ENCODE measurements at places on chromosomes 6 and 20.

- no peak for DNase-seq
These were observed 241.6 kb downstream of the BMP7 start for GRCh38 chr20:57024849-57025248.

- no peak for DNase-seq
These were observed 11.4 kb downstream of the TEAD3 start for GRCh38 chr6:35485402-35485877.

DNA sequence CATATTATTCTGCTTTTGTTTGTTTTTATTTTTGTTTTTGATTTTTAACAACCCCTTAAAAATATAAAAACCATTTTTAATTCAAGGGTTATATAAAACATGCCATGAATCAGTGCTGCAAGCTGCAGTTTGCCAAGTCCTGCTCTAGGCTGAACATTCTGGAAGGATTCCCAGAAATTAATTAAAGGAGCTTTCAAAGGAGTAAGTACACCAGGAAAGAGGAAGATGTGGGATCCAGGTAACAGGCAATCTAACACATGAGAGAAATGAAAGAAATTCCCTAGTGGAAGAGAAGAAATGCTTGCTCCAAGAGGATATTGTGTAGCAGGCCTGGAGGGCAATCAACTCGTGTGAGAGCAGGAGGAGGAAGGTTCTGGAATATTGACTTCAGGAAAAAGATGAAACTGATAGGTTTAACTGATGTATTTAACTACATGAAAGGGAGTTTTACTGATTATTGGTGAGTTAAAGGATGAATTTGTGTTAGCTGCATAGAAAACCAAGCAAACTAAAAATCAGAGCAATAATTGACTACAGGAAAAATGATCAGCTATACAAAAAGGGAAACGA is 146.0 kb upstream of the PHACTR1 start:
- no peak for DNase-seq

DNA sequence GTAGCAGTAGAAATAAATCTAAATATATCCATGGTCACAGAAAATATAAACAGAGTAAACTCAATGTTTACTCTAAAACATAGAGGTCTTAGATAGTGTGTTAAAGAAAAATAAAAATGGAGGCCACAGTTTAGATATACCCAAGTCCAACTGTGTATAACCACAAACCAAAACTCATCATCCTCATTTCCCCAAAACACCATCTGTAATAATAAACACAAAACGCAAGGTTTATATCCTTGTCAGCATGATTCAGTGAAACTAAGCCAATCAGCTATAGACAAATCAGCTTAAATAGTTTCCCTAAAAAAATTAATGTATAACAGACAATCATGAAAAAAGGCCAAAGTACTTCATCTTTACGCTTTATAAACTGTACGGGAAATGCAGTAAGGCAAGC is 2.7 kb upstream of the HACE1 start:
- no peak for DNase-seq

GRCh38 chr6:74598462-74599393 is 607.1 kb downstream of the COL12A1 start:
- DNase-seq, result peak; percentile 62

DNA sequence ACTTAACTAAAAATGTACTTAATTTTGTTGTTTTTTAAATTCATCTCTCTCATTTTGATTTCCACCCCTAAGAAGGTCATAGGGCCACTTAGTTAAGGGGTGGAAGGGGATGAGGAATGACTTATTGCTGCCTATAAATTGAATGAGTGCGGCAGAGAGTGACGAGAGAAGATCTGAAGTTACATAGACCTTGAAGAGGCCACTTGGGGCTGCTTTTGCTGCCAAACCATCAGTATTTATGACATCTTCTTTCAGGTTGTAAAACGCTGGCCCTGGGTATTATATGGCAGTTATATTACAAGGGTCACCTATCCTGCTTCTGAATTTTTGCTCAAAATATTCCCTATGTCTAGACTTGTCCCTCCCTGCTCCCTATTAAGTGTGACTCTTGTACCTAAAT is 119.6 kb upstream of the RIMS1 start:
- no peak for DNase-seq

DNA sequence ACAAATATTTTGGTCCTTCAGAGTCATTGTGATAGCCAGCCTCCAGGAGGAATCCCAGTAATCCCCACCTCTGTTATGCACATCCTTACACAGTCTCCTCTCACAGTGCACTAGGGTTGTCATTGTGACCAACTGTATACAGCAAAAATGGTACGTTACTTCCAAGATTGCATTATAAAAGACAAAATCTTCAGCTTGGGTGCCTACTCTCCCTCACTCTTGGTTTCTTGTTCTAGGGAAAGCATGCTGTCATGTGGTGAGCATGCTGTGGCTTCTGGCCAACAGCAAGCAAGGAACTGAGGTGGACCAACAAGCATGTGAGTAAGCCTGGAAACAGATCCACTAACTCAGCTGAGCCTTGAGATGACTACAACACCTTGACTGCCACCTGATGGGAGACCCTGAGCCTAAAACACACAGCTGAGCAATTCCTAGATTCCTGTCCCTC is 130.1 kb upstream of the DST start:
- no peak for DNase-seq

- no peak for DNase-seq
These were observed 123.6 kb upstream of the SLC35B3 start for GRCh38 chr6:8558953-8559352.

- no peak for DNase-seq
These were observed 72.6 kb downstream of the CDKAL1 start for GRCh38 chr6:20606831-20607230.

GRCh38 chr6:156189195-156189594 is 588.0 kb upstream of the ARID1B start:
- DNase-seq, result no peak

GRCh38 chr6:70549327-70549726 is 17.4 kb upstream of the SDHAF4 start:
- no peak for DNase-seq

DNA sequence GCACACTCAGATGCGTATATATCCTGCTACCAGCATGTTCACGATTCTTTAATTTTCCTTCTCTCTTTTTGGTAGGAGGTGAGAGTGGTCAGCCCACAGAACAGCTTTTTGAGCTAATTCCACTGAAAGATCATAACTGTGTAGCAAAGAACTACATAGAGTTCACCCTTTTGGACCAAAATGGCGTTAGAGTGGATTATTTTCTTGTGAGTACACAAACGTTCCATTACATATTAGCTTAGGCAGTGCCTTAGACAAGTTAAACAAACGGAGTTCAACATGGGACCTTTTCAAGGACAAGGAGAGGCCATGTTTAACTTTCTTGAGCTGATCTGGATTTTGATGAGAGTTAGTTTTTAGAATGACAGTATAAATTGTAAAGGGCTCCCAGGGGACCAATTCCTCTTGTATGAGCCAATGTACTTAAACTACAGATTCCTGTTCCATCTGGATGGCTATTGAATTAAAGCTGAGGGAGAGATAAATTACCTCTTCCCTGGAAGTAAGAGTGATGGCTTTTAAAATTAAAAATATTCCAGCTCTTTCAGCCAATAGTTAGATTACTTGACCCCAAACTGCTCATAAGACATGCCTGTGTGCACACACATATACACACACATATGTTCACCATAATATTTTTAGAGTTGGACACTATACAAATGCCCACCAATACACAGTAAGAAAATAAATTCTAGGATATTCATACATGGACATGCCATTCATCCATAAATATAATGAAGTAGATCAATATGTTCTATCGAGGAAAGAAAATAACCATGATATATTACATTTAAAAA is 25.6 kb upstream of the ARMH2 start:
- no peak for DNase-seq

GRCh38 chr20:18916886-18917750 is 103.5 kb downstream of the SCP2D1 start:
- no peak for DNase-seq

DNA sequence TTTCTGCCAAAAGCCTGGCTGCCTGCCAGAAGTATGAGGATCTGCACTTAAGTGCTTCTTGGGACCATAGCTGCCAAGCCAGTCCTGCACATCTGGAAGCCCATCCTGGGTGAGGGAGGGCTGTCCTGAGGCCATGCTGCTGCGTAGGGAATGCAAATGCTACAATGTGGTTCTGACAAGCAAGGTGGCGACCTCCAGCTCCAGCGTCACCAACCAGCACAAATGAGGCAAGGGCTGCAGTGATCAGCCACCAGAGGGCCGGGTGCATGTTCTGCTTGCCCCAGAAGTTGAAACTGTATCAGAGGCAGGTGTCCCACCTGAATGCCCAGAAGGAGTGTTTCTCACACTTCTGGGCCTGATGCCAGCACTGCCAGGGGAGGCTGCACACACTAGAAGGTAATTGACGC is 99.1 kb upstream of the KCNQ5 start:
- peak; percentile 12 for DNase-seq

DNA sequence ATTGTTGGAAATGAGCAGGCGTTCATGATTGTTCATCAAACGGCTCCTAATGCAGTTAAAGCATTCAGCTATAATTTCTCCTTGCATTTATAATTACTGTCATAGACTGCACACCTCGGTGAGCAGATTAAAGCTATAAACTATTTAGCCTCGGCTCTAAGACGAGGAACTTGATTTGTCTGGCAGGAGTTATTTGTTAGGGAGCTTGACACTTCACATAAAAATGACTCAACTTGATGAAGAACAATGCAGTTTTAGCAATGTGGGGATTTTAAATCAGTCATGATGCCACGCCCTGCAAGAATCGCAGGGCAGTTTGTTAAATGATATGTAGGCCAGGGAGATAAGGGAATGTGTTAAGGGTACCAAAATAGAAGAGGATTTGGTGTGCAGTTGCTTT is 290.2 kb downstream of the TSHZ2 start:
- no peak for DNase-seq

- DNase-seq, result no peak
These were observed 4.7 kb upstream of the SUPT3H start for GRCh38 chr6:45382391-45382790.

GRCh38 chr6:109687271-109687761 is 3.7 kb downstream of the AK9 start:
- no peak for DNase-seq

DNA sequence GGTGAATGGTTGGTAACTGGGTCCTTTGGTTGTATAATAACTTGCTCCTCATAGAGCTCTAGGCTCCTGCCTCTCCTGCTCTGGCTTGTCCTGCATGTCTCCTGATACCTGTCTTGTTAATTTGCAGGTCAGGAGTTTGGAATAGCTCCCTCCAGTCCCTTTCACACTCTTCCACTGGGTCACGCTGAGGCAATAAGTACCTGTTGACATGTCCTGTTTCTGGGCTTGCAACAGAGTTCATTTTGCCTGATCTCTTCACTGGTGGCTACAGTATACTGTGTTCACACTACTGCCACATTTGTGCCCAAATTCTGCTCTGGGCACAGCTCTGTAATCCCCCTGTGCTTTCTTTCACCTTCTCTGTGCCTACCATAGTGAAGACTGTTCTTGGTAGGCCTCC is 25.4 kb upstream of the C20orf144 start:
- DNase-seq, result no peak

- no peak for DNase-seq
These were observed 56.3 kb downstream of the RTN4IP1 start for GRCh38 chr6:106572875-106573585.

GRCh38 chr6:45454008-45454911 is 76.5 kb upstream of the SUPT3H start:
- DNase-seq, result no peak

DNA sequence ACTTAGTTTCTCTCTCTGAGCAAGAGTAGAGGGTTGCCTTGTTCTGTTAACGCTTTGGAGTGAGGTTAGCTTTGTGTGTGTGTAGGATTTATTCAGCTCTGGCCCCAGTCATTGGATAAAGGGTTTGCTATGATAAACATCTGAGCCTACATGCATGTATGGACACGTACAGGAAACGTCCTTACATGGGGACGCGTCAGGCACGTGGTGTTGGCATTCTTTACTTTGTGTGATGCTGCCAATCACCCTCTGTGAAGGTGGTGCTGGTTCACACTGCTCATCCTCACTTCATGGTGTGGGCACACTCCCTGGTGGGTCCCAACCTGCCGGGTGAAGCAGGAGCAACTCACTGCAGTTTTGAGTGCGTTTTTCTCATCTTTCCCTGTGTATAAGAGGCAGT is 53.4 kb upstream of the CD93 start:
- no peak for DNase-seq

GRCh38 chr20:54107600-54108325 is 37.4 kb upstream of the BCAS1 start:
- DNase-seq, result no peak

- no peak for DNase-seq
These were observed 53.8 kb upstream of the SLC22A23 start for GRCh38 chr6:3510617-3511016.

DNA sequence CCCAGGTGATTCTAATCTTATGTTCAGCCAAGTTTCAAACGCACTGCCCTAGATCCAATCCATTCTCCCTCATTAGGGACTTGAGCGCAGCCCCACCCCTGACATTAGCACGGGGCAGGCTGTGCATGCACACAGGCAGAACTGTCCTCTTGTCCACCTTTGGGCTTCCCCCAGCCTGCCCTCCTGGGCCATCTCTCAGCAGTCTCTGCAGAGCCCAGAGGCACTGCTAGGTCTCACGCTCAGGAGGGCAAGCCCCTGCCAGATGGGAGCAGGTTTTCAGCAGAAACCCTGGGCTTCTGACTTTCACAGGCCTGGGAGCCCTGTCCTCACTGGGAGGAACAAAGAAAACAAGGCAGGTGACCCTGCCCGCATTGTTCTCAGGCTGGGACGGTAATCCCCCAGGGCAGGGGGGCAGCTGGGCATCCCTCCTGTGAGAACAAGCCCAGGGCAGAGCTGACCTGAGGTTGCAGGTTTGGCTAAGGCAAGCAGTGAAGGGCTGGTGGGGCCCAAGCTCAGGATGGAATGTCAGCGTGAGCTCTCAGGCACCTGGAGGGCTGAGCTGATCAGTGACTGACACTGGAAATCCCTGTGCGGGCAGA is 24.5 kb downstream of the KCNK5 start:
- no peak for DNase-seq

GRCh38 chr6:84728602-84729001 is 35.8 kb downstream of the TBX18 start:
- no peak for DNase-seq

DNA sequence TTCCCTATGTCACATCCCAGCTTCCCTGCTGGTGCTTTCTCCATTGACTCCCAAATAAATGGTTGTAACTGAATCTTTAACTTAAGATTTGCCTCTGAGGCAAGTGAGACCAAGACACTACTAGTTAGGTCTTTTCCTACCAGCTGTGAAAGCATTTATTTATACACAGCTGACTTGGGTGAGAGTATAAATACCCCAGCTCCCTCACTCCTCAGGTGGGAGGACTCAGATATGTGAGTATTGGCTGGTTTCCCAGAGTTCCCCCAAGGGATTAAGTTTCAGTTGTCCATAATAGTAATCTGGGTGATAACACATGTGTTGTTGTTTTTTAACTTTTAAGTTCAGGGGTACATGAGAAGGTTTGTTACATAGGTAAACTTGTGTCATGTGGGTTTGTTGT is 49.8 kb downstream of the CFAP61 start:
- no peak for DNase-seq

- DNase-seq, result no peak
These were observed 39.7 kb upstream of the PPP1R3G start for GRCh38 chr6:5045416-5045815.
